ENCODE measurements at places on chromosomes 7 and 10.

DNA sequence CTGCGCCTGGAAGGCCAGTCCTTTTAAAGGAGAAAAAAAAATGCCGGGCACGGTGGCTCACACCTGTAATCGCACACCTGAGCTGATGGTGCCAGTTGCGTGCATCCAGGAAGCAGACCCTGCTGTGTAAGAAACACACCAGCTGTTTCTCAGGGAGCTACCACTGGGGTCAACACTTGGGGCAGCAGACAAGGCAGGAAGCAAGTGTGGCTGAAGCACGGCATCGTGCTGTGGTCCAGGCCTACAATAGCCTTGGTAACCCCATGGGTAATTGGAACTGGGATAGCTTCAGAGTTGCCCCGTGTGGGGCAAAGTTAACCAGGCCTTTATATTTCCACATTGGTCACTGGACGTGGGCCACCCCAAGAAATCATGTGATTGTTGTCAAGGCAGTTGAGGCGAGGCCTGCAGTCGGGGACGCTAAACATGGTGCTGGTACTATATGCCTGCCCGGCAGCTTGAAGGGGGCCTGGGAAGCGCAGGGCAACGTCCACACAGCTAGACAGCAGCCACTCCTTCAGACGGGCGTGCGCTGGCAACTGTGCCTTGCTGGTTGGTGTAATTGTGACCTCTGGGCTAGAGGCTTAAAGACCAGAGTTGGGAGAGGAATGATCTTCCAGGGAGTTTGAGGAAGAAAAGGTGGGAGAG lies 2.5 kb upstream of the TACR2 start:
- DNase-seq: no peak

GRCh38 chr10:36602374-36602773 lies 523.0 kb upstream of the ANKRD30A start:
- no peak for DNase-seq

GRCh38 chr7:13727279-13727678 lies 262.2 kb downstream of the ETV1 start:
- no peak for DNase-seq

- DNase-seq: no peak
Observed at GRCh38 chr10:93452143-93452542, 30.0 kb downstream of the MYOF start.
